Mesothelial cell of epicardium (in vitro differentiated cells): ENCODE measurements at places on chromosomes 5 and 9. TPM values are rescaled to one million over a fixed set of nuclear protein-coding genes. Genes with fewer than 3 reads are reported as not detected.

DNA sequence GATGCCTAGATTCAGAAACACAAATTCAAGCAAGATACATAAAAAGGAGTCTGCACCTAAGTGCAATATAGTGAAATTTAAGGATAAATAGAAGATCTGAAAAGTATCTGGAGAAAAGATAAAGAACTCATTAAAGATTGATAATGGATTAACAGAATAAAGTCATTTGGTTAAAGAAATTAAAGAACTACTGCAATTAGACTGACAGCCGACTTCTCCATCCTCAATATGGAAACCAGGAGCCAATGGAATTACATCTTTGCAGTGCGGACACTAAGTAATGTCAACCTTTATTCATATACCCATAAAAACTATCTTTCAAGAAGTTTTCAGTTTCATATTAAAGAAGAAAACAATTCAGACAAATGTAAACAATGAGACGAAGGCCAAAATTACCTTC is 81.0 kb downstream of the MRPL36 start:
- no peak overlapping the region for H3K4me3 ChIP-seq
- H3K4me1 ChIP-seq = no peaks in the 10 kb centered on the region
- peaks cover 4% of the 10 kb centered on the region for H3K36me3 ChIP-seq
- H3K27ac ChIP-seq = no peak overlapping the region
- H3K27me3 ChIP-seq = peaks cover 14% of the 10 kb centered on the region

TTC1 gene
- total RNA-seq = 36.7 to 38.3 TPM (median 38.3 TPM) in 3 replicates

- DNase-seq = no peak
- no peaks in the 10 kb centered on the region for H3K4me1 ChIP-seq
Observed at GRCh38 chr5:131589510-131590348, 45.3 kb downstream of the RAPGEF6 start.

DNA sequence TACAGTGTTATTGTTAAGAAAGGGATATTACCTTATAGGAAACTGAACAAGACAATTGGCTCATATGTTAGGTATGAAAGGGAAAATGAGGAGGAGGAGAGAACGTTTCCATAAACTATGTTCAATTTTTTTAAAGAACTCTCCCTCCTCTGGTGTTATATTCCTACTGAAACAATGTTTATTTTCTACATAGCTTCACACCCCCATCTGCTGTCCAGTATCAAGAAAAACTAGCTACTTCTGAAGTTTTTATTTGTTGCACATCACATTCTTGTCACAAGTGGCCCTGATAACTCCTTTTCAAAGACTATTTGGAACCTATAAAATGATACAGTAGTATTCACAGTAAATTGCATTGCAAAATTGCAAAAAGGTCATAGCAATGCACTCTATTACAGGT is 223.4 kb upstream of the FAM174A start:
- H3K27ac ChIP-seq = no peak overlapping the region
- H3K4me3 ChIP-seq = no peak overlapping the region
- no peak for DNase-seq
- H3K27me3 ChIP-seq = no peaks in the 10 kb centered on the region
- H3K36me3 ChIP-seq = no peaks in the 10 kb centered on the region

GRCh38 chr5:120055858-120056257 is 408.2 kb upstream of the PRR16 start:
- H3K4me3 ChIP-seq = no peak overlapping the region
- H3K27me3 ChIP-seq = no peaks in the 10 kb centered on the region
- H3K27ac ChIP-seq = no peak overlapping the region
- H3K4me1 ChIP-seq = no peaks in the 10 kb centered on the region
- DNase-seq = no peak

EFNA5 gene
- 54.0 to 58.0 TPM (median 57.5 TPM) in 3 replicates for total RNA-seq

- H3K27ac ChIP-seq = no peak overlapping the region
- H3K4me3 ChIP-seq = no peak overlapping the region
- H3K27me3 ChIP-seq = peaks cover 2% of the 10 kb centered on the region
- no peaks in the 10 kb centered on the region for H3K36me3 ChIP-seq
- no peaks in the 10 kb centered on the region for H3K4me1 ChIP-seq
- peak; percentile 17 for DNase-seq
Observed at GRCh38 chr5:1278656-1279442, 16.0 kb downstream of the TERT start.

SLC36A3 gene
- not detected in 3 replicates for total RNA-seq

SHISAL2B gene
- not detected in 3 replicates for total RNA-seq

PCDHGA5 gene
- 0.51 to 0.66 TPM (median 0.52 TPM) in 3 replicates for total RNA-seq

DNA sequence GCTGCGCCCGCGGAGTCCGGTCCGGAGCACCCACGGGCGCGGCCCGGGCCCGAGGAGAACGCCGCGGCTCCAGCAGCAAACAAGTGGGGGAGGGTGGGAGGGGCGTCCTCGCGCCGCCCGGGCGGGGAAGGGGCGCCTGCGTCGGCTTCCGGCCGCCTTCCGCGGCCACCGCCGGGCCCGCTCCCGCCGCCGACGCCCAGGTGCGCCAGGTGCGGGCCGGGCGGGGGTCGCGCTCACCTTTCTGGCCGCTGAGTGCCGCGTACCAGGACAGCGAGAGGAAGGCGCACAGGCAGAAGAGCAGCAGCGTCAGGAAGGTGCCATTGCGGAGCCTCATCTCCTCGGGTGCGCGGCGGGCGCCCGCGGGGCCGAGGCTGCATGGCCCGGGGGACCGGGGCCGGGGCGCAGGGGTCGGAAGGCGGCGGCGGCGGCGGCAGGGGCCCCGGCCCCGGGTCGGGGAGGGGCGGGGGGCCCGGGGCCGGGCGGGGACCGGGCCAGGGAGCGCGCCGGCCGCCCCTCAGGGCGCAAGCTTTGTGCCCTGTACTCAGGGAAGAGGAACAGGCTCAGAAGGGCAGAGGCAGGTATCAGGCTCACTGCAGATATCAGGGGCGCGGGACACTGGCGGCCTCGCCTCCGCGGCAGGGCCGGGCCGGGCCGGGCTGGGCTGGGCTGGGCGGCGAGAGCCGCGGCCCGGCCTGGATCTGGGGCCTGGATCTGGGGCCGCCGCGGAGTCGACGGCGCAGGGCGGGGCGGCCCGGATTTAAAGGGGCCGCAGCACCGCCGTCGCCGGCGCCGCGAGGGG is at the start of gene MGAT4B:
Gene MGAT4B, minus strand, starts transcription at position 617 of the 799 bp plus-strand sequence. Its CDS starts 283 bp downstream, at position 334.
- H3K4me1 ChIP-seq = peaks cover 29% of the 10 kb centered on the region
- peak; percentile 67 for DNase-seq
- H3K27me3 ChIP-seq = no peaks in the 10 kb centered on the region
- H3K36me3 ChIP-seq = peaks cover 4% of the 10 kb centered on the region
- no peak within 1 kb of the TSS for H3K27ac ChIP-seq
- peak within 1 kb of the TSS; percentile 73 for H3K4me3 ChIP-seq

- no peak for DNase-seq
- H3K27me3 ChIP-seq = peaks cover 14% of the 10 kb centered on the region
- no peak overlapping the region for H3K4me3 ChIP-seq
- H3K4me1 ChIP-seq = peaks cover 3% of the 10 kb centered on the region
Observed at GRCh38 chr9:69546265-69546664, 125.9 kb downstream of the APBA1 start.
